ENCODE measurements at places on chromosomes 3 and 15.
A peak's percentile ranks its signal among the peaks of the same experiment; 100 is the strongest.

- DNase-seq = peak; percentile 98
Measured at GRCh38 chr3:130395916-130396315, 50.4 kb downstream of the COL6A5 start.

DNA sequence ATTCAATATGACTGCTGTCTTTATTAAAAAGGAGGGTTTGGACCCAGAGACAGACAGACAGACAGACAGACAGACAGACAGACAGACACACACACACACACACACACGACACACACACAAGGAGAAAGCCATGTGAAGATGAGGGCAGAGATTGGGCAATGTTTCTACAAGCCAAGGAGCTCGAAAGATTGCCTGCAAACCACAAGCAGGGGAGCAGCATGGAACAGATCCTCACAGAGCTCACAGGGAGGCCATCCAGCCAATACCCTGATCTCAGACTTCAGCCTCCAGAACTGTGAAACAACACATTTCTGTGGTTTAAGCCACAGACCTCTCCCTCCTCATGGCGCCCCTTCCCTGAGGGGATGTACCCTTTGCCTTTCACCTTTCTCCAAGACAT lies 35.8 kb upstream of the ABHD2 start:
- DNase-seq = peak; percentile 99

DNA sequence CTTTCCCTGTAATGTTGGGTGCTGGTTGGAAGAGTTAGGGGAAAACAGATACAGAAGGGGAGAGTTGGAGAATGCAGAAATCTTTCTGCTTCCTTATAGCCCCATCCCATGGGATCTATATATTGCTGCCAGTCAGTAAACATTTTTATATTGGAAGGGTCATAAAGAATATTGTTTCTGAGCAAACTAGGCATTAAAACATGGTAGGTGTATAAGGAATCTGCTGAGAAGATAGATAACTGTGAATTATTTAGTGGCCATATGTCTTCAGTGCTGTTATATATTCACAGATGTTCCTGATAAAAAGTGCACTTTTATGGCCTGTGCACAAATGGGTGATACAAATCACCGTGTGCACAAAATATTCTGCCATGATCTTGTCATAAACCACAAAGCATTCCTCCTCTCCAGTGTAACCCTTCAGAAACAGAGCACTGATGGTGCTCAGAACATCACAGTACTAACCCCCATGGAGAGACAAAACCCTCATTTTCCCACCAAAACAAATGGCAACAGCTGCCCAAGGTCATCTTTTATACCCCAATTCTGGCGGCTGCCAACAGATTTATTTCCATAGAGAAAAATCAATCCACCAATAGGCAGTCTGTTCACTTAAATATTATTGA lies 269.3 kb downstream of the SLC9A9 start:
- peak; percentile 18 for DNase-seq

DNA sequence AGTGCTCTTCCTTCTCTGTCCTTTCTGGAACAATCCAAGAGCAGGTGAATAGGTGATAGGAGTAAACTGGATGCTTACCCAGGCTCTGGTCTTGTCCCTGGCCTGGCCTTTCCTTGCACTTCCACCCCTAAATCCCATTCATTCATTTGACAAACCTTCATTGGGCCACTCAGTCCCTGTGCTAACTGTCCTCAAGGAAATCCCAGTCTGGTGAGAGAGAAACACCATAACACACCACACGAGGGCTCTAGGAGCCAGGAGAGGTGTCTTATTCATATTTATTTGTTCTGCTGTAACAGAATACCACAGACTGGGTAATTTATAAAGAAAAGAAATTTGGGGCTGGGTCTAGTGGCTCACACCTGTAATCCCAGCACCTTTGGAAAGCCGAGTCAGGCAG lies 22.8 kb downstream of the EFCC1 start:
- DNase-seq = peak; percentile 66

- peak; percentile 23 for DNase-seq
Measured at GRCh38 chr3:17515445-17516234, 226.8 kb downstream of the TBC1D5 start.

DNA sequence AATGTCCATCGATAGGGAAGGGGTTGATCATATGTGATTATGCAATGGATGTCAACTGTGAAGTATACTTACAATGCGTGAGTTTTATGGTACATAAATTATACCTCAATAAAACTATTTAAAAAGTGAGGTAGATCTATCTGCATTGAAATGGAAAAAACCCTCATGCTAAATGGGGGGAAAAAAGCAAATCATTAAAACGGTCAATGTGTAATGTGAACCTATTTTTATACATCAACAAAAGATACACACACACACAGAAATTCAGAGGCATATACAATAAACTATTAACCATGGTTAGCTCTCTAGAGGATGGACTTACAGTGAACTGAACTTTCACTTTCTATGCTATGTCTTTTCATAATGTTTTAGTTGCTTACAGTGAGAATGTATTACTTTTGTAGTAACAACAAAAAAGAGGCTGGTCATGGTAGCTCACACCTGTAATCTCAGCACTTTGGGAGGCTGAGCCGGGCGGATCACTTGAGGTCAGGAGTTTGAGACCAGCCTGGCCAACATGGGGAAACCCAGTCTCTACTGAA lies 23.1 kb downstream of the STIMATE start:
- no peak for DNase-seq

DNA sequence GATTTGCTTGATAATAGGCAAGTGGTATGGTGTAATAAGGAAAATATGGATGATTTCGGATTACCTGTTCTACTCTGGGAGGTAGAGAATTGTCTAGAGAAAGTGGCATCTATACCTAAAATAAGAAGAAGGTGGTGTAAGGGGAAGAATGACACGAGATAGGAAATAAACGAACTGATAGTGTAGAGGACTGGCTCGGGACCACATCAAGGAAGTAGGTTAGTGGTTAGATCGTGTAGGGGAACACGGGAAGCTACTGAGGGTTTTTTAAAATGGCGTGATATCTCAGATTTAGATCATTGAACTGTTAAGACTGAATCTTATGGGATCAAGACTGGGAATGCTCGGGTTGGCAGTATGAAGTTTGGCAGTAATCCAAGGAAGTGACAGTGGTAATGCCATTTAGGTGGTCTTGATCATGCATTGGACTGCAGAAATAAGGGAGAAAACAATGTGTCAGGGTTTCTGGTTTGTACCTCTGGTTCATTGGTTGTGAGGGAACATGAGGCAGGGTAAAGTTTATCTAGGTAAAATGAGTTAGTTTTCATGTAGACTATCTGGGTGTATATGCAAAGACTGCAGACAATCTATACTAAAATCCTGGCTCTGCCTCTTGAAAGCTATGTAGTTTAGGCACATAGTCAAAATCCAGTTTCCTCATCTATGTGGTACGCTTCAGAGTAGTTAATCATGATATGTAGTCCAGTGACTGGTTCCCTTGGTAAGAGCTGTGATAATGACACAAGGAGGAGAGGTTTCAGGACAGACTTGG lies 7.4 kb downstream of the RPL14 start:
- DNase-seq = no peak

GRCh38 chr3:5186089-5186857 lies 1.2 kb upstream of the EDEM1 start:
- DNase-seq = no peak

DNA sequence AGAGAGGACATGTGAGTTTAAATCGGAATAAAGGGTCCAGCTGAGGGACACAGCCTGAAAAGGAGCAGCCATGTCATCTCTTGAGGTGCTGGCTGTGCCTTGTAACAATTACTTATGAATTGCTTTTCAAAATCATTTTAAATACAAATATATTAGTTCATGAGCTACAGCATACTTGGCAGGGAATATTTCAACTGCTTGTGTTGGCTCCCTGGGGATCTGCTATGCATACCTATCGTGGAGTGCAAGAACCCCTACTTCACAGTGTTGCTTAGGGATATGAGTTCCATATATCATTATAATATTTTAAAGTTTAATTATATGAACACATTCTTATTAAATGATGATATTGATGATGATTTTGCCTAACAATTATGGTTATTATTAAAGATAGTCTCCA lies 19.1 kb upstream of the P2RY14 start:
- peak; percentile 79 for DNase-seq

DNA sequence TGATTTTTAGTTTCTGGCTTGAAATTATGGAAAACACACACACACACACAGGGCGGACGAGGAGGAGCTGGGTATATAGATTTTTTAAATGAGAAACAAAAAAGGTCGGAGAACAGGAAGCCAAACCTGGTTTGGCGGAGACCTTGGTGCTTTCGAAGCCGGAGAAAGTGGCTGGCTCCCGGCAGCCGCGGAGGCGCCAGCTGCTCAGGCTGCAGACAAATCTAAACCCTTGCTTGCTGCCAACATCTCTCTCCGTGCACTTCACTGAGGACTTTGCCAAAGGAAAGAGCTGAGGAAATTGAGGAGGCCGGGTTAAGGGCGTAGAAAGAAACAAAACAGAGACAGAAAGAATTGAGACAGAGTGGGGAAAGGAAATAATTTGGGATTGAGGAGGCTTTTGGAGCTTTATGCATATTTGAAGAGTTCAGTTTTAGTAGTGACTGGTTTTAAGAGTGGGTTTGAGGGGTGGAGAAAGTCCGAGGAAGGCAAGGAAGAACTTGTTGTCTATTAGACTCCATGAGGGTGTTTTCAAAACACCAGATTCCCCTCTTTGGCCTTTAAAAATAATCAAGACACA lies 2.2 kb downstream of the ZIC1 start:
- no peak for DNase-seq

DNA sequence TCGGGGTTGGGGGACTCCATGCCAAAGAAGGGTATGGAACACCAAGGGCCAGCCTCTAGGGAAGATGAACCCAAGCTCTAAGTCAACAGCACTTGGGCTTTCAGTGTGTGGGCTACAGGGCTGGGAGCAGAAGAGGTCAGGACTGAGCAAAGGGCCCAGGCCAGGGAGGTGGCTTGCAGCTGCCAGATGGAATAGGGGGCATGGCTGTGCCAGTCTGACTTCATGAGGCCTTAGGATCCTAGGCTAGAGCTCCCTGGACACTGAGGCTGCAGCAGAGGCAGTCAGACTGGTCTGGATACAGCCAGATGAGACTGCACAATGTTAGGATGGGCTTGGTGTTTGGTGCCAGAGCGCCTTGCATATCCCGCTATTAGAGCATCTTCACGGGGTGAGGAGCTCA lies 3.8 kb downstream of the RASGRF1 start:
- no peak for DNase-seq

DNA sequence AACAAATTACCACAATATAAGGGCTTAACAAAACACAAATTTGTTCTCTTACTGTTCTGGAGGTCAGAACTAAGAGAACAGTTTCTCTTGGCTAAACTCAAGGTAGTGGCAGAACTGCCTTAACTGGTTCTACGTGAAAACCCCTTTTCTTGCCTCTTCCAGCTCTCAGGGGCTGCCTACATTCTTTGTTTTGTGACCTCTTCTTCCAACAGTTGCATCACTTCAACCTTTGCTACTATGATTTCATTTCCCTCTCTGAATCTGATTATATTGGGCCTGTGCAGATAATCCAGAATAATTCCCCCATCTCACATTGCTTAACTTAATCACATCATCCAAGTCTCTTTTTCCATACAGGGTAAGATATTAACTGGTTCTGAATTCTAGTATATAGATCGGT lies 624.6 kb downstream of the ZPLD1 start:
- no peak for DNase-seq

GRCh38 chr15:68574046-68574445 lies 4.7 kb upstream of the CORO2B start:
- no peak for DNase-seq

- DNase-seq = peak; percentile 88
Measured at GRCh38 chr15:33007303-33007855, 187.1 kb downstream of the FMN1 start.

DNA sequence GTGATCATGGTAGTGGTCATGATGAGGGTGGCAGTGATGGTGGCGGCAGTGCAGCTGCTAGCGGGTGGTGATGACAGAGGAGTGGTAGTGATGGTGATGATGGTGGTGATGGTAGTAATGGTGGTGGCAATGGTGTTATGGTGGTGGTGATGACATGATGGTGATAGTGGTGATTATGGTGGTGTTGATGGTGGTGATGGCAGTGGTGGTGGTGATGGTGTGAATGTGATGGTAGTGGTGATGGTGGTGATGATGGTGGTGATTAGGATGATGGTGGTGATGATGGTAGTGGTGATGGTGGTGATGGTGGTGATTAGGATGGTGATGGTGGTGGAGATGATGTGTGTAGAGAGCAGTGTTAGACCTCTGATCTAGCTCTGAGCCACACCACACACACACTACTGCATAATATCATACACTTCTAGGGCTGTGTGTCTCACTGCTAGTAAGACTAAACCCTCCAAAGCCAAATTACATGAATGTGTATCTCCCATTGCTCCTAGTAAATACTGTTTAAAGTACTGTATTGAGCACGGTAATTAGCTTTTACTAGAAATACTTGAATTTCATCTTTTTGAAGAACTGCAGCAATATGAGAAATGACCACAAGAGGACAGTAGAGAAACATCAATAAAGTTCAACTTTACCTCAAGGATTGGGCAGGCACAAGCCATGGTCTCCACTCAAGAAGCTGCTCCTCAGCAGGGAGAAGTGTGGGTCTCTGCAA lies 28.8 kb downstream of the TMED3 start:
- DNase-seq = peak; percentile 76

DNA sequence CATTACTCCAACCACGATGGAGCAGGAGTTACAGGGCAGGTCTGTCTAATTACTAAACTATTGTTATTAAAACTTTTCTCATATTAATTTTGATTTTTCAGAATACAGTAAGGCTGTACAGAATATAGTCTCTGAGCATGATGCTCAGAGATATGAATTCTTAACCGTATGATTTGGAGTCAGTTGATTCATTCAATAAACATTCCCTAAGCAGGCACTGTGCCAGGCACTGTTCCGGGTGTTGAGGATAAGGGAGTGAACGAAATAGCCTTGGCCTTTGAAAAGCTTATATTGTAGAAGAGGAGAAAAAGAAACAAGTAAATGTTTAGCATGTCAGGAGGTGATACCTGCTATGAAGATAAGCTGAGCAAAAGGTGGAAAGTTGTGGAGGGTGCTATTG lies 187.3 kb downstream of the KCNAB1 start:
- peak; percentile 86 for DNase-seq

DNA sequence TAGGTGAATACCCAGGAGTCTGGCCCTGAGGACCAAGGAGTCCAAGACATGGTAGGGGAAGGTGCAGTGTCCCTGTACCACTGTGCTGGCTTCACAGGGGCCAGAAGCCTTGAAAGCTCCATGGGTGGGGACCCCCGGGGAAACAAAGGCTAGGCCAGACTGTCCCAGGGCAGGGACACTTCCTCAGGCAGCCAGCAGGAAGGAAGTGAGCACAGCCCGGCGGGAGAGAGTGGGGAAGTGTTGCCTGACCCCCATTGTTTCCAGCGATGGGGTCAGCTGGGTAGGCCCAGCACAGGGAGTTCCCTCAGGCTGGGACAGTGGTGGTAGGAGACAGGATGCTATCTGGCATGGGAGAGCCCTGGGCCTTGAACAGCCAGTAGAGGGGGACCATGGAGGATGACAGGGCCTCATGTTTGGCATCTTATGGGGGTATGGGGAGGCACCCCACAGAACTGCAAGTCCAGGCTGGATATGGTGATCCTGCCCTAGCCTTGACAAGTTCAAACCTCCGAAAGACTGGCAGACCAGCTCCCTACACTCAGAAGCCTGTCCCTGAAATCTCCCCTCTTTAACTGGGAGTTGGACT lies 1.2 kb upstream of the HYAL2 start:
- no peak for DNase-seq

All from choroid plexus epithelial cell (primary cell).